ENCODE measurements at places on chromosomes 4 and X.

DNA sequence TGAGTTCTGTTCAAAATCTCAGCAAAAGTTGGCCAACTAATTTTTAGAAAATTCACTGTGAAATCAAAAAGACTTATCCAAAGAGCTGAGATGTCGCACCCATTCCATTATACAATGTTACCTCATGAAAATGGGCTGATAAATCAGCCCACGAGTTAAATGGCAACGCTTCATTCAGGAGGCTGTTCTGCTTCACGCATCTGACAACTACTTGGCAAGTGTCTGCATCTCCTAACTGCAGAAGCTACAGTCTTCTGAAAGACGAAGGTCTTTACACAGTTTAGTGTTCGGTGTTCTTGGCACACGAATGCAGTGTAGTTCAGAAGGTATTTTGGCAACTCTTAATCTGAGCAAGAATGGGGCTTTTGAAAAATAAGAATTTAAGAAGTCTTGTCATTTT is 166.6 kb upstream of the DKK2 start:
- no peak for DNase-seq

GRCh38 chrX:30308263-30309138 is 689 bp downstream of the NR0B1 start:
- DNase-seq: no peak

DNA sequence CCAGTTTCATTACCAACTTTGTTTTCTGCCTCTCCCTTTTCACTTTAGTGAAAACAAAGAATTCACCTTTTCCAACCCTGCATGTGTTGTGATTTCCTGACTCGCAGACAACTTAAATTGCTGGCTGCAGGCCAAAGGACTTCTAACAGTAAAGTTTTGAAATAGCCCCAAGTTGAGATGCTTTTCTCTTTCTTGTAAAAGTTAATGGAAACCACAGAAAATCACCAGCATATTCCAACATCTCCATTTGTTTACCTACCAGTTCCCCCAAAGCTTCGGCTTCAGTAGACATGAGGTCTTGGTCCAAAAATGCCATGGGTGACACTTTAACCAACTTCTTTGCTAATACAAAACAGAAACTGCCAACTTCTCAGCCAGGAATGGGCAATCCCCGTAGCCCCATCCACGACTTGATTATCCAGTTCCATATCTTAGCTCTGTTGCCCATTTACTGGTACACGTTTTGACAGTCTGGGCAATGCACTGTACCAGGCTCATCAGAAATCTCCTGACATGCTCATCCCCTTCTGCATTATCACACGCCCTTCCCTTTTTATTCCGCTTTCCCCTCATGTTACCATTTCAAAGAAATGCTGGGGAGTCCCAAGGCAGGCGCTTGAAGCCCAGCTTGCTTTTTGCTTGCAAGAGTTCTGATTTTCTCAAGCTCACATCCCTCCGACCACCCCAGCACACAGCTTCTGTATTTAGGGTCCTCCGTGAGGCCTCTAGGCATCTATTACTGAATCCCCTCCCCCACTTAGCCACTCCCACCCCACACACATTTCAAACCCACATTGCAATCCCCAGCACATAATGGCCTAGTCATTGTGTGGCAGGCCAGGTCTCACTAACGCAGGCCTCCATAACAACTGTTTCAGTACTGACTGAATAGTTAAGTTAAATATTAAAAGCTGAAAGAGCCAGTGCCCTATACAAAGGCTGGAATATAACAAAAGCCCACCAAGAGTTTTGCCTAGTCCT is 137.9 kb upstream of the S100G start:
- DNase-seq: no peak

DNA sequence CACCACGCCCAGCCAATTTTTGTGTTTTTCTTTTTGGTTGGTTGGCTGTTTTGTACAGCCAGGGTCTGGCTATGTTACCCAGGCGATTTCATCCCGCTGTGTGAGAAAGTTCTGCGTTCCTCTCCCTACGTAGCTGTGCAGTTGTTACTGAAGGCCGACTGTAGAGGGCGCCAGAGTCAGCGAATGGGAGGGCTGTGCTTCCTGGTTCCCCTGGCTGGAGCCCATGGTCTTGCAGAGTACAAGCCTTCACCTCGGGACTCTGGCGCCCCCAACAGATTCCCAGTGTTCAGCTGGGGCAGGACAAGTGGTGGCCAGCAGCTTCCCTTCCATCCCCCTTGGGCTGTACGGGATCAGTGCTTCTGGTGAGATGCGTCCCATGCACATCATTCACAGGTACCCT is 5.6 kb upstream of the CT45A1 start:
- no peak for DNase-seq

DNA sequence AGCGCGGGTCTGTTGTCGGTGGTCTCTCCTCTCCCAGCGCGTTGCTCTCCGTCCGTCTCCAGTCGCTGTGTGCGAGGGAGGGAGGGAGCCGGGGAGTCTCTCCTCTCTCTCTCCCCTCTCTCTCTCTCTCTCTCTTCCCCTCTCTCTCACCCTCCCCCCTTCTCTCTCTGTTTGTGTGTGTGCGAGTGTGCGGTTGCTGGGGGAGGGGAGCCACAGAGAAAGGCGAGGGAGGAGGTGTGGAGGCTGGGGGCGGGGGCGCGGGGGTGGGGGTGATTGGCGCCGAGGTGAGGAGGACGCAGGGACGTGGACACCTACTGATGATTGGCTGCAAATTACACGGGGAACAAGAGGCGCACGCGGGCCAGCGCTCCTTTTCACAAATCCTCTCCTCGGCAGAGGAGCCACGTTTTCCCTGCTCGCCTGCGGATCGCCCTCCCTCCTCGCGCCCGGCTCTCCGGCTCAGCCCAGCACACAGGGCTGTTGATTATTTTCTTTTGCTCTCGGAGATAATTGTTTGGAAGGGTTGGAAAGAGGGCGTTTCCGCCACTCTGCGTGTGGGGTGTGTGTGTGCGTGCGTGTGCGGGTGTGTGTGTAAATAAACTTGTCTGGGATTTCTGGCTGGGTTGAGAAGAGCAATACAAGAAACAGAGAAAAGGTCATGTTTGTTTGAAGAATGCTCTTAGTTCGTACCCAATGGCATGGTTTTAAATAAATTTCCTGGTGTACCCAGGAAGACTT is at the start of gene CXXC4:
Gene CXXC4, minus strand, starts transcription at position 73 of the 738 bp plus-strand sequence. CDS start 3,092 bp downstream, outside the sequence.
- DNase-seq: no peak

DNA sequence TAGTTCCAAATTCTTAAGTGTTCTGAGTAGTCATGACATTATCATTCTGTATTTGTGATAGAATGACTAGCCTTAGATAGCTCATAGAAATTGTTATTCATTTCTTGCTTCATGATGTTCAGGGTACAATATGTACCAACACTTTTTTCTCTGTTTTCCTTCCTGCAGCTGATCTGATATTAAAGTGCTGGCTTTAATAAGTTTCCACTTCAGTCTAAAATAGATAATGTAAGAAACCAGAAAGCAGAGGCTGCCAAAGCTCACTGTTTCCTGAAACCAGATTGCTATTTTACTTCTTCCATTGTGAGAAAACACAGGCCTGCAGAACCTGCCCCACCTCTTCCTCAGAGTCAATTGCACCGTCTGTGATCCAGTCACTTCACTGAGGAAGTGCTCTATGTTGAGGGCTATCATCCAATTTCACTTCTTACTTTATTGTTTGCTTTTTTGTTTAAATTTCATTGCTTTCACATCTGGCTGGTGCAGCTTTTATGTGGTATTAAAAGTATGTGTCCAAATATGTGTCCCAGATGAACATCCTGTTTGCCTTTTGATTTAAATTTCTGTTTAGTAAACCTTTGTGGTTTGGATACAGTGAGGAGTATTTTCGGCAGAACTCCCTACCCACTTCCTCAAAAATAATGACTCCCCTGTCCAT is 652.1 kb downstream of the ANKRD50 start:
- DNase-seq: no peak

DNA sequence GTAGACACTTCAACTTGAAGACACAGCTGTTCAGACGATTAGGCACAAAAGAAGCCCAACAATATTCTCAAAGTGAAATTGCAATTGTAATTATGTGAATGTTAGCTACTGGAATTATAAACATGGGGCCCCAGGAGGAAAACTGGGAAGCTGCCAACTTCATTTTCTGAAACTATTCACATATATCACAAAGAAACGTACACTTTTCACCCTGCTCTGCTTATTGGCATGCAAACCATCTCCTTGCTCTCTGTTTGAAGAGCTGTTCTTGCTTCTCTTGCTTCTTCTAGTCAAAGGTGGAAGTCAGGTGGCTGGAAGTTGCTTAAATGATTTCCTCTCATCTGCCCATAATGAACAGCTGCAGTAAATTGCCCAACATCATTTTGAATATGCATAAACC is 320.1 kb downstream of the CFAP299 start:
- no peak for DNase-seq

- no peak for DNase-seq
These were observed at the start of gene GRID2 for GRCh38 chr4:92303621-92304027. Gene GRID2, plus strand, starts transcription at chr4:92303966.

- no peak for DNase-seq
These were observed 5.1 kb downstream of the ANXA3 start for GRCh38 chr4:78556665-78557064.

GRCh38 chr4:123297836-123298235 is 98.8 kb upstream of the SPRY1 start:
- DNase-seq: no peak

GRCh38 chr4:81874661-81875515 is 403.2 kb upstream of the RASGEF1B start:
- DNase-seq: no peak

GRCh38 chrX:14697451-14697850 is 168.1 kb downstream of the GLRA2 start:
- DNase-seq: no peak

GRCh38 chr4:121642292-121642691 is 54.5 kb downstream of the ANXA5 start:
- no peak for DNase-seq

GRCh38 chr4:99587309-99587708 is 12.7 kb downstream of the MTTP start:
- DNase-seq: no peak

GRCh38 chr4:190121759-190122158 is 51.8 kb upstream of the DUX4 start:
- no peak for DNase-seq

DNA sequence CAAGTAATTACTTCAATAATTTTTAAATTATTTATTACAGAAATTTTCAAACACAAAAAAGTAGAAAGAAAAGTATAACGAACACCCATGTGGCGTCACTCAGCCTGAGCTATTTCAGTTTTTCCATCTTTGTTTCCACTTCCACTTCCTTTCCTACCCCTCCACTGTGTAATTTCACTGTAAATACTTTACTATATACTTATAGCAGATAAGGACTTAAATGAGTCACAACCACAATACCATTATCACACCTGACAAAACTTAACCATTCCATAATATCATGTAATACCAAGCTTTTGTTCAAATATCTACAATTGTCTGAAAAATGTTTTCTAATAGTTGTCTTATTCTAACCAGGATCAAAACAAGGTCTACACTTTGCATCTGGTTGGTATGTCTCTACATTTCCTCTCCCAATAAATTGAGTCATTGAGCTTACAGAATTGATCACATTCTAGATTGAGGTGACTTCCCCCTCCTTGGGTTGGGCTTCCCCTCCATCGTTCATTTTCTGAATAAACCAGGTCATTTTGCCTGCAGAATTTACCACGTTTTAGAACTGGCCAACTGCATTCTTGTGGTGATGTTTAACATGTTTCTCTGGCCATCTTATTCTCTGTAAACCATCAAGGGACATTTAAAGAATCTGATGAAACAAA is 48.7 kb downstream of the ATP10D start:
- no peak for DNase-seq

DNA sequence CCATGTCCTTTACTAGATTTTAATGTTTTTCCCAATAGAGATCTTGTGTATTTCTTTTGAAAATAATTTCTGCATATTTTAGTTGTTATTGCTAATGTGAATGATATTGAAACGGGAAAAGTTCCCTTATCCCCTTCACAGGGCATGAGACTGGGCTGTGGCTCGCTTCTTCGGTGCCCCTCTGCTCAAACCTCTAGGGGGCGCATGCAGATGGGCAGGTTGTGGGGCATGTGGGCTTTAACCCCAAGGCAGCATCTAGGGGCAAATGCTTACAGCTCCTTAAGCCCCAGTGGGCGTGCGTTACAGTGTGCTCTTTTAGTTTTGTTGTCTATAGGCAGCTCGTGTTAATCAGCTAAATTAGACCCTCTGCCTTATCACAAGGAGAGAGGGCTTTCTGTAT is 194.7 kb downstream of the OPHN1 start:
- no peak for DNase-seq

GRCh38 chr4:159267869-159268285 is 165.0 kb downstream of the RAPGEF2 start:
- DNase-seq: no peak

Data from stimulated activated CD8-positive, alpha-beta memory T cell treated with anti-CD3 and anti-CD28 coated beads, Interleukin-4, amount 100 ng/mL, for 4 hours (primary cell).